ENCODE measurements at places on chromosomes 7 and 10.
A peak's percentile ranks its signal among the peaks of the same experiment; 100 is the strongest.

DNA sequence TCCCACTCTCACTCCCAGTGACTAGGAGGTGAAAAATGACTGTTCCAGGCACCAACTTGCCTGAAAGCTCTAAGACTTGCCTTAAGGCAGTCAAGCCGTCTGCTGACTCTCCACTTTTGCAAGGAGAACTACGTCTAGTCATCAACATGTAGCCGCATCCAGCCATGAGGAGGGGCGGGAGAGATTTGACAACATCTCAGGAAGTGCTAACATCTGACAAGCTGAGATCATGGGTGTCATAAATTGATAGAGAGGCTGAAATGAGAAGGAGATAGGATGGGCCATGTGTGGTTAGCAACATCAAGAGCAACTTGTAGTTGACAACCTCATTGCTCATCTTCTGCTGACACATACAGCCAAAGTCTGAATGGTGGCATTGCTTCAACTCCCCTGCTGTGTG lies 9.0 kb upstream of the TBXAS1 start:
- DNase-seq = no peak

- DNase-seq = no peak
Measured at GRCh38 chr7:82200601-82201000, 243.0 kb downstream of the CACNA2D1 start.

DNA sequence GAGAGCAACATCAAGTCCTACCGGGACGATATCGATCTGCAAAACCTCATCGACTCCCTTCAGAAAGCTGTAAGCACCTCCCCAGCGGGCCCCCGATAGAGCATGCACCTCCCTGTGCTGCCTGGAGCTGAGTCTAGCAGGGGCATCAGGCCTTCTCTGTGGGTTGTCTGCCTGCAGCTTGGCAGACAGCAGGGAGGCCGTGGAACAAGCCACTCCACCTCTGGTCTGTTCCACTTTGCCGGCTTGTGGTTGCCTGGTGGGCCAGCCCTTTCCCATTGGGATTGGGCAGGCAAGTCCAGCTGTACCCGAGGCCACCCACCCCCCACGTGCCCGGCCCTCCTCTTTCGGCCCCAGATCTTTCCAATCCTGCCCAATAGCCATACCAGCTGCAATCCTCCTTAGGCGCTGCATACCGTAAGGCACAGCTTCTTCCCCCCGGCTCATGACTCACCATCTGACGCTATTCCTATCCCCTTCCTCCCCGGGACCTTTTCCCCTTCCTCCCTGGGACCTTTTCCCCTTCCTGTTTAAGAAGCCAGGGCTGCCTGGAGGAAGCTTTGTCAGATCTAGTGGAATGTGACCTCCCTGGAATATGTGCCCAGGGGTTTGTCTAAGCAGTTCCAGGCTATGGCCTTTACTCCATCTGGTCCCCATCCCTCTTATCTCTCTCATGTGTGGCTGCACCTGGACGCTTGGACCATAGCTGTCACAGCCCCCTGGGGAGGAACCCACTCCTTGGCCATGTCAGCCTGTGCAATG lies 28.1 kb upstream of the SH2D4B start:
- DNase-seq = no peak

DNA sequence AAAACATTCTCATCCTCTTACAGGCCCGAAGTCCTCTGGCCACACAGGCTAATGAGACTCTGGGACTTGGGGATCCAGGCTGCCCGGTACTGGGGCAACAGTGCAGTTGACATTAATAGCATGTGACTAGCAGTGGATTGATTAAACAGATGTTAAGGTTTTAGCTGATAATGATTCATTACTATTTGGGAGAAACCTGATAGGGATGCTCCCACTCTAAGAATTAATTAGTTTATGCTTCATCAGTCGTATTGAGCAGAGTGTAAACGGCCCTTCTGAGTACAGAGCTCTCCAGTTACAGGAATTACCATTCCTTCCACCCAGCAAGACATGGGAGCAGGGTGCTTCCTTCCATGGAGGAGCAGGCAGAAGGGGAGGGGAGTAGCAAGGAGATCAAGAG lies 82.7 kb downstream of the RPS24 start:
- DNase-seq = peak; percentile 46

DNA sequence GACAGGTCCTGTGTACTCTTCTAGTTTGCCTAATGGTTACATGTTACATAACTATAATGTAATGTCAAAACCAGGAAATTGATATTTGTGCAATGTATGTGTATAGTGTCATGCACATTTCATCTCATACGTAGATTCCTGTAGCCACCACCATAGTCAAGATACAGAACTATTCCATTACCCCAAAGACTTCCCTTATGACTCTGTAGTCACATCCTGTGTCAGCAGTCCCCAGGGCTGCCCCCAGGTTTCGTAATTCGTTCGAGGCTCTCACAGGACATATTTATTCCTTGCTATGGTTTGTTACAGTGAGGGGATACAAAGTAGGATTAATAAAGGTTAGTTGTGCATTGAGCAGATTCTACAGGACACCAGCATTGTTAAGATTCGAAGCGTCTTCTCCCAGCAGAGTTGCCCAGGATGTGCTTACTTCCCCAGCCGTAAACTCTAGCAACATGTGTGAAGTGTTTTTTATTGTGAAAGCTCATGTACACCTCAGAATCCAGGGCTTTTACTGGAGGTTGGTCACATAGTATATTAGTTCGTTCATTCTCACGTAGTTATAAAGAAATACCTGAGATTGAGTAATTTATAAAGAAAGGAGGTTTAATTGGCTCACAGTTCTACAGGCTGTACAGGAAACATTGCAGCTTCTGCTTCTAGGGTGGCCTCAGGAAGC lies 18.6 kb downstream of the RABGEF1 start:
- no peak for DNase-seq

DNA sequence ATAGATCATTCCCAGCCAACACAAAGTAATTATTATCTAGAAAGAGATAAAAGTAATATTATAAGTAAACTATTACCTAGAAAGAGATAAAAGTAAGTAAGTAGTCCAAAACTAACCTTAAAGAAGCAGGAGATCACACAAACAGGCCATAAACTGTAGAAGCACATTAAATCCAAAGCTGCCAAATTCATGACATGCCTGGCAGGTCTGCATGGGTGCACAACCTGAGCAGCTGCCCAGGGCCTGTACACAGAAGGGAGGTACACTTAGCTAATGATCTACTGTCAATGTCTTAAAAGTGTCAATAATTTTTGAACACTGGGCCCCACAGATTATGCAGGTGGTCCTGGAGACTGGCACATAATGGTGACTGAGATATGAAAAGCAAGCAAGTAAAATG lies 196.5 kb downstream of the GRM8 start:
- no peak for DNase-seq

GRCh38 chr7:155401231-155401630 lies 56.7 kb upstream of the EN2 start:
- no peak for DNase-seq

DNA sequence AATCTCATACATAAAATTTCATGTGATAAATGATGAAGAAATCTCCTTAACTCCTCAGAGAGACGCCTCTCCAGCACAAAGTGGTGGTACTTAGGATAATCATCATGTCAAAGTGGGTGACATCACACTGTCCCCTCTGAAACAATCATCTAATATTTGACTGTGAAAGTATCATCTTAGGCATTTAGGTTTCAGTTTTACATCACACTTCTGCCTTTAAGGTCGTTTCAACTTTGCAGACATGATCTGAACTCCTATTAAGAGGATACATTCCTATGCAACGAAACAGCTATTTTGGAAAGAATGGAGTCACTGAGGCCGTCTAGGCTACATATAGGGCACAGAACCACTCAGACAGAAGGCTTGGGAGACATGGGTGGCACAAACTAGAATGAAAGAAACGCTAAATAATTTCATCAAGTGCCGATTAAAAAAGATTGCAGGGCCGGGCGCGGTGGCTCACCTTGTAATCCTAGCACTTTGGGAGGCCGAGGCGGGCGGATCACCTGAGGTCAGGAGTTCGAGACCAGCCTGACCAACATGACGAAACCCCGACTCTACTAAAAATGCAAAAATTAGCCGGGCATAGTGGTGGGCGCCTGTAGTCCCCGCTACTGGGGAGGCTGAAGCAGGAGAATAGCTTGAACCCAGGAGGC lies 2.0 kb downstream of the VOPP1 start:
- DNase-seq = no peak

GRCh38 chr10:121611393-121612159 lies 13.3 kb upstream of the FGFR2 start:
- no peak for DNase-seq

GRCh38 chr10:31749981-31750840 lies 178.4 kb downstream of the ARHGAP12 start:
- peak; percentile 90 for DNase-seq

- DNase-seq = no peak
Measured at GRCh38 chr10:2094171-2094570, 356.8 kb upstream of the ADARB2 start.

DNA sequence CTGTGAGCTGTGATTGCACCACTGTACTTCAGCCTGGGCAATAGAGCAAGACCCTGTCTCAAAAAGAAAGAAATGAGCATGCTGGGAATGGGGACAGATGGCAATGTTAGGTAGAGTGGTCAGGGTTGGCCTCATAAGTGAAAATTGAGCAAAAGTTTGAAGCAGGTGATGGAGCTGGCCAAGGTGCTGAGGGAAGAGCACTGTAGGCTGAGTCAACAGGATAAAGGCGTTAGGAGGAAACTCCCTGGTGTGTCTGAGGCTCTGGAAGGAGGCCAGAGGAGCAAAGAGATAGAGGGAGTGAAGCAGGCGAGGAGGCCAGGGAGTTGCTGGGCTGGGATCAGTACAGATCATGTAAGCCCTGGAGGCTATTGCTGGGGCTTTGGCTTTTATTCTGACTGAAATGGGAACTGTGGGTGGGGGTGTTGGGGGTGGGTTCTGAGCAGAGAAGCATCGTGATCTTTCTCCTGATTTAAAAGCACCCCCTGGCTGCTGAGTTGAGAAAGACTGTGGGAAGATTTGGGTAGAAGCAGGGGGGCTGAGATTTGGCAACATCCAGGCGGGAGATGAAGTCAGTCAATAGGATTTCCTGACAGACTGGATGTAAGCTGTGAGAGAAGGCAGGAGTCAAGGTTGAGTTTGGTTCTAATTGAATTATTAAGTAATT lies 52.5 kb upstream of the VKORC1L1 start:
- no peak for DNase-seq

DNA sequence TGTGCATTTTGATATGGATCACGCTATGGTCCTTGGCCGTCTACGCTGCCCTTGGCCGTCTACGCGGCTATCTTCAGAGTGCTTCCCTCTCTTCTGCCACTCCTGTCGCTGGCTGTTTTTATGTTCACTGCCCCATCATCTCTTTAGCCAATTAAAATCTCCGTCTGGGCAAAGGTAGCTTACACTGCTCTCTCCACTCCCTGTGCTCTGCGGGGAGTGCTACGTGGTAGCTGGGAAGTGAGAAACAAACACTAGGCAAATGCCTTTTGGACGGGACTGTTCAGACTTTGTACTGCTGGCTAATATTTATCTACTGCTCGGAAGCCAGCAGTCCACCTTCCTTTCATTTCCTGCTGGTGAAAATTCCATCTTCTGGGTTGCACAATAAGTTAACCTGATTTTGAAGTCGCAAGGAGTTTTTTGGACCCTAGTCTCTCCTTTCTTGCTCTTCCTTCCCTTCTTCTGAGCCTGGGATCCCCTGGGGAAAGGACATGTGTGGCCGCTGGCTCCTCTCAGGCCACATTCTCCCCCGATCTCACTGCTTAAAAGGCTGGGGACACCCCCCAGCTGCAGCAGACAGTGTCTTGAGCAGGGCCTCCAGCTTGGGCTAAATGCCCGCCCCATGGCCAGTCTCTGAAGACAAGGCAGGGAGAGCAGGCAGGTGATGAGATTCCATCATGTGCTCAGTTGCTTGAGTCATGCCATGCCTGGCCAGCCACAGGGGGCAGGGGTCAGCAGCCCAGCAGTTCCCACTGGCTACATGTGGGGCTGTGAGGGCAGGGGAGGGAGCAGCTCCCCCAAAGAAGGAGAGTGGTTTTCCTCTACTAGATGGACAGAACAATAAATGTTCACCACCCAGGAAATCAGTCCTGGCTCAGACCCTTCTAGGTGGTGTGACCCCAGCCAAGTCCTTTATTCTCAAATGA lies 25.5 kb upstream of the RBM33 start:
- DNase-seq = no peak

- DNase-seq = no peak
Measured at GRCh38 chr10:91742229-91742628, 56.0 kb upstream of the TNKS2 start.

GRCh38 chr10:101258179-101258885 lies 29.1 kb upstream of the LBX1 start:
- DNase-seq = no peak

DNA sequence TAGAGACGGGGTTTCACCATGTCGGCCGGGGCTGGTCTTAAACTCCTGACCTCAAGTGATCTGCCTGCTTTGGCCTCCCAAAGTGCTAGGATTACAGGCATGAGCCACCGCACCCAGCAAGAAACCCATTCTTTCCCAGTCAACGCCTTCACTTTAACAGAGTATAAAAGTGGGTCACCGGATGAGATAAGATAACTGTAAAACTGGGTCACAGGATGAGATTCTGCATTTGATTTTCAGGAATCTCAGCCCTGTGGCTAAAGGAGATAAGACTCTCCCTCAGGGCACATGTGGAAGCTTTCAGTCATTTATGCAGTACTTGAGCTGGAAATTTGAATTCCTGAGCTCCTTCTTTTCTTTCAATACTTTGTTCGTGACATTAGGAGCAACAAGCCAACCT lies 70.8 kb downstream of the LRRC17 start:
- no peak for DNase-seq

- DNase-seq = no peak
Measured at GRCh38 chr7:123690550-123690949, 34.9 kb downstream of the LMOD2 start.

DNA sequence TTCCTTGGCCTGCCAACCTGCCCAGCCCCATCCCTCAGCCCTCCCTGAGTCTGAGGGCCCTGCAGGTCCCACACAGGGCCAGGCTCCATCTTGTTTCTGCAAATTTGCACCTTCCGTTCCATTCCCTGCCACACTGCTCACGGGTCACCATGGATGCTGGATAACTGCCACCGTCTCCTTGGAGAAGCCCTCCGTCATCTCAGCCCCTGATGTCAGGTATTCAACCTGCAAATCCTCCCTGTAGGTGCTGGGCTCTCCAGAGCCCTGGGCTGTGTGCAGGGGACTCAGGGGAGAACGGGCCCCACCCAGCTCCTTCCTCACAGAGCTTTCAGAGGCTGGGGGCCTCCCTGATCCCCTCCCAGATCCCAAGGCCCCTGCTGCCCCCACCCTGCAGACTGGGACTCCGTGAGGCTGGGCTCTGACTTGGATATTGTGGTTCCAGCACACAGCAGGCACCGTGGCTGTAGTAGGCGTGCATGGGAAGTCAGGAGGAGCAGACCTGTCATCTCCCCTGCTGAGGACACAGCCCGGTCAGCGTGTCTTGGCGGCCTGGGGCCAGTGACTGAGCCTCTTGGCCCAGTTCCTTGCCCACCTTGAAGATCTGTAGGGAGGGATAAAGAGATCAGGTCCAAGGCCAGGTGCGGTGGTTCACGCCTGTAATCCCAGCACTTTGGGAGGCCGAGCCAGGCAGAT lies 121.7 kb upstream of the TNRC18 start:
- DNase-seq = no peak

GRCh38 chr7:101162551-101163278 lies 2.7 kb downstream of the VGF start:
- DNase-seq = peak; percentile 79

GRCh38 chr10:59319854-59320253 lies 42.5 kb downstream of the FAM13C start:
- no peak for DNase-seq
